ENCODE measurements at places on chromosomes 11 and 22.

GRCh38 chr11:111795334-111795985 is 29.3 kb upstream of the PPP2R1B start:
- DNase-seq = no peak

DNA sequence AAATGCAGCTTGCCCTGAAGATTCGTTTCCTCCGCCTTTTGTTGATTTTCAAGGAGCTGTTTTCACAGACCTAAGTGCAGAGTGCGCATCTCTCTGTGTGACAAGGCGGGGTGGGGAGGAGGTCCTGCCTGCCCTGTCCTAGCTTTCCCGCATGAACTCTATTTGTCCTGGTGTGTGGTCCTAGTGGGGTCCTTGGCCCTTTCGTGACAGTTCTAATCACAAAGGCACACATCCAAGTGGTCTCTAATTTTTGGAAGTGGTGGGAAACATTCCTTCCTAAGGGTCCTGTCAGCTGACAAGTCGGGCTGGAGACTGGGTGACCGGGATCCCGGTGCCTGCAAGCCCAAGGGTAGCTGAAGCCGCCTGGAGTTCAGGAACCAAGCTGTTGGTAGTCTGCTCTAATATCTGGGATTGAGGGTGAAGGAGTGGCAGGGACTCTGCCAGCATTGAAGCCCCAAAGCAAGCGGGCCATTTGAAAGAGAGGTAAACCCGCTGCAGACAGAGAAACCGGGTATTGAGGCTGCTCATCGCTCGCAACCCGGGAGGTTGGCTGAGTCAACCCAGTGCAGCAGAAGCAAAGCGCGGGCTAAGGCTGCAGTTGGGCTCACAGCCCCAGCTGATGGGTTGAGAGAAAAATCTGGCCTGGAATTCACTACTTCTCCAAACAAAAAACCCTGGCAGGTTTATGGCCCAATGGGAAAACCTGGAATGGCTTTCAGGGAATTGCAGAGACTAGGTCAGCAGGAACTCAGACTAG is 28.1 kb upstream of the FBXO3 start:
- DNase-seq = peak; percentile 96

DNA sequence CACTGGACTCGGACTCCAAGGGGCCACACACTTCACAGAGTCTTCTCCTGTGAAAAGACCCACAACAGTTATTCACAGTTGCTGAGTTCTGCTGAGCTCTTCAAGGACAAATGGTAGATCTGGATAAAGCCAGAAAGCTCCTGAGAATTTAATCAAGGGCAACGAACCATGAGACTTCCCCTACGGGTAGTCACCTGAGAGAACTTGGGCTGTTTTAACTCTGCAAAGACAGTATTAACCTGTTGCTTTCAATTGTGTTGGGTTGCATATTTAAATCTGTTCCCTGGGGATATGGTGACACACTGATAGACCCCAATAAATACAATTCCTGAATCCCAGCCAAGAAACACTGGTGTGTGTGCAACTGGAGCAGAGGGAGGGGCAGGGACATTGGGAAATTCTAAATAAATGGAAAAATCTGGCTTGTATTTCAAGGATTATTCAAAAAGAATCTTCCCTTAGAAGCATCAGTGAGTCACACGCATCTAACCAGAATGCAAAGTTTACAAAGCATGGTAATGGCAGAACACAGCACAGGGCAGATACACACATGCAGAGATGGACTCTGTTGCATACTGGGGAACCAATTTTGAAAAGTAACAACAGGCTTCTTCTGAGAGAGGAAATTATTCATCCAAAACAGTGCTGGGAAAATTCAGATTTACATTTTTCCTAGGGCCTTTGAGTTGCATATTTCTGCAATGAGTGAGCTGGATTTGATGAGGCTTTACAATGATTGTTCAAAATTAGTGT is 4.0 kb downstream of the KCNJ1 start:
- DNase-seq = no peak

DNA sequence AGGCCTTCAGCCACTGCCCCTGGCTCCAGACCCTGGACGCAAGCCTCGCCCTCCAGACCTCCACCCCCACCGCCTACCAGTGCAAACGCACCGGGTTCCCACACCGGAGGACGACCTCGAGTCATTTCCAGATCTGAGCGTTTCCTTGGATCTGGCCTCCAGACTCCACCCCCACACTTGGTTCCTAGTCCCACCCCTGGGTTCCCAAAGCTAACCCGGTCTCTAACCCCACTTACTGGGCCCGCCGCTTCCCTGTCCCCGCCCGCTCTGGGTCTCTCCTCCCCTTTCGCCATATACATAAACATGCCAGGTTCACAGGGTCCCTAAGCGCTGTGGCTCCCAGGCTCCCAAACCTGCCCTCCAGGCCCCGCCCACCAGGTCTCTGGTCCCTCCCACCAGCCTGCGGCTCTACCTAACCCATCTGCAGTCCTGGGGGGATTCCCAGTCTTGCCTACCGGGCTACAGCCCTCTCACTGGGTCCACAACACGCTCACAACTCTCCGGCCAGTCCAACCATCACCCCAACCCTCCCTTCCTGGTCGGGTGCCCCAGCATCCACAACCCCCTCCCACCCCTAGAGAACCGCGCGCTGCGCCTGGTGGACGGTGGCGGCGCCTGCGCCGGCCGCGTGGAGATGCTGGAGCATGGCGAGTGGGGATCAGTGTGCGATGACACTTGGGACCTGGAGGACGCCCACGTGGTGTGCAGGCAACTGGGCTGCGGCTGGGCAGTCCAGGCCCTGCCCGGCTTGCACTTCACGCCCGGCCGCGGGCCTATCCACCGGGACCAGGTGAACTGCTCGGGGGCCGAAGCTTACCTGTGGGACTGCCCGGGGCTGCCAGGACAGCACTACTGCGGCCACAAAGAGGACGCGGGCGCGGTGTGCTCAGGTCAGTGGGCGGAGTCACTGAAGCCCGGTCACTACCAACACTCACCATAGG is 36.7 kb downstream of the CD6 start:
- no peak for DNase-seq

DNA sequence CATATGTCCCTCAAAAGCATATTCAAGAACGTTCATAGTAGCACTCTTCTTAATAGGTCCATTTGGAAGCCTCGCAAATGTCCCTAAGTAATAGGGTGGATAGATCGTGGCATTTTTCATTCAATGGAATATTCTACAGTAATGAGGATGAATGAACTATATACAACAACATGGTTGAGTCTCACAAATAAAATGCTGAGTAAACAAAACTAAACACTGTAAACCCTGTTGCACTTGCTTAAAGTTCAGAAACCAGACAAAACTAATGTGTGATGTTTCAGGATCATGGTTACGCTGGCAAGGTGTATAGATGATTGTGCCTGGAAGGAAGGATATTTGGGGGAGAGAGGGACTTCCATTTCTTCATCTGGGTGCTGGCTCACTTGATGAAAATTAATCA is 90.4 kb upstream of the RASSF10 start:
- DNase-seq = no peak

DNA sequence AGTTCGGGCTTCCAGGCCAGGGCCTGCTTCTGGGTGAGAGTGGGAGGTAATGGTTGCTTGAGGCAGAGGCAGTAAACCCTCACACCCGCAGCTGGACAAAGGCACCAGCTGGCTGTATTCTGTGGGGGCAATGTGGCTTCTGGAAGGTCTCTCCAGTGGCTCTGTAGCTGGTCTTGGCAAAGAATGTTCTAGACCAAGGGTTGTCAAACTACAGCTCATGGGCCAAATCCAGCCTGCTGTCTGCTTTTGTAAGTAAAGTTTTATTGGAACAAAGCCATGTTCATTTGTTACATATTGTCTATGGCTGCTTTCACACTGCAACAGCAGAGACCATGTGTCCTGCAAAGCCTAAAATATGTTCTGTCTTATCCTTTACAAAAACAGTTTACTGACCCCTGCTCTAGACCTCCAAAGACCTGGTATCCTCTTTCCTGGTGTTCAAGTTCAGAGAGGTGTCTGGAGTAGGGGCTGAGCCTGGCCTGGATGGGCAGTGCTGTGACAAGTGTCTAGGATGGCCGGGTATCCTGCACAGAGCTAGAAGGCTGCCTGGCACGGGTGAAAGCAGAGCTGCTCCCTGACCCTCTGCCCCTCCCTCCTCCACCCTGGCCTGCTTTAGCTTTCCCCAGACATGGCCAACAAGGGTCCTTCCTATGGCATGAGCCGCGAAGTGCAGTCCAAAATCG is 3.4 kb downstream of the TAGLN start:
- DNase-seq = no peak

DNA sequence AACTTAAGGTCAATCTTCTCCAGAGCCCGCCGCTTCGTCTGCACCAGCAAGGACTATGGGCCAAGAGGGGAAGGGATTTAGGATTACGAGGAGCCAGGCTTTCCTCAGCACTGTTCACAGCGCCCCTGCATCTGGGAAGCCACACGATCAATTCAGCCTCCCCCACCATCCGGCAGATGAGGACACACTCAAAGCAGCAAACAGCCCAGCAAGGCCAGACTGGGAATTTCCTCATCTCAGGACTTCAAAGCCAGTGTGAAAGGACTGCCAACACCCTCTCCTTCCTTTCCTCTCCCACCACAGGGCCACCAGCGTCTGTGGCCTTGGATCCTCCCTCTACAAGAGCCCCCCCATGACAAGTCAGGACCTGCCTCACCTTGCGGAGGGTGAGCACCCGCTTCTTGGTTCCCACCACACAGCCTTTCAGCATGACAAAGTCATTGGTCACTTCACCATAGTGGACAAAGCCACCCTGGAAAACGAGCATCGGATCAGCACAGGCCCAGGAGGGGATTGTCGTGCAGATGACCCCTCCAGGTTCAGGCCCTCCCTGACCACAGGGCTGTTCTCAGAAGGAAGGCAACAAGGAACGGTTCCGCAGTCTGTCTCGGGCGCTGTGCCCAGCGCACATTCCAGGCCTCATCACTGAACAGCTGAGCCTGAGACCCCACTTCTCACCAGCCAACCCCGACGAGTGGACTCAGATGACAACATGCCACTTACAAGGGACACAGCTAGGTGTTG is 6.0 kb downstream of the RPL3 start:
- DNase-seq = no peak

DNA sequence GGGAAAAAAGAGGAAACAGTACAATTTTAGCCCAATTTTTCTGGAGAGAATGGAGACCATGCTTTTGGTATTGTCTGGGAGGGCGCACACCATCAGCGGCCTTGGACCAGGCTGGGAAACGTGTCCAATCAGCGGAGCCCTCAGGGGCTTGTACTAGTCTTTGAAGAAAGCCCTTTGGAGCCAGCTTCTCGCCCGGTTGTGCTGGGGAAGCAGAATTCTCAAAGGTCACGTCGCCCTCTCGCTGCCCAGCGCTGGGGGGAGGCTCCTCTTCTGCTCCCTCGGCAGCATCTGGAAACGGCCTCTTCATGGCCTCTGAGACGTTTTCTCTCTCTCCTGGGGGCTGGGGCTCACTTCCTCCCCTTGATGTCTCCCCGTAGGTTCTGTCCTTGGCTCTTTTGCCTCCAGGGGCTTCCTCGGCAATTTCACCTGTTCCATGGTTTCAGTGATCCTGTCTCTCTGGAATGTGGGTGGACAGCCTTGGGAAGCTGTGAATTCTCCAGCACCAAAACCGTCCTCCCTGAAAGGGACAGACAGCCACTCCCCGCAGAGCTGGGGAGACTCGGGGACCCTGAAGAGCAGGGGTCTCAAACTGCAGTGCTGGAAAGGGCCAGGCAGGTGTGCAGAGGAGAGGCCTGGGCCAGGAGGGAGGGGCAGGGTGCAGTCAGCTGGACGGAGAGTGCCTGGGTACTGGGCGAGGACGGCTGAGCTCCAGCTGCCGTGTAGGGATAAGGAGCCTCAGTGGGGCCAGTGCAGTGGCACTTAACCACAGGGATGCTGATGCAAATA is 80.2 kb downstream of the RPS6KA4 start:
- DNase-seq = peak; percentile 12

DNA sequence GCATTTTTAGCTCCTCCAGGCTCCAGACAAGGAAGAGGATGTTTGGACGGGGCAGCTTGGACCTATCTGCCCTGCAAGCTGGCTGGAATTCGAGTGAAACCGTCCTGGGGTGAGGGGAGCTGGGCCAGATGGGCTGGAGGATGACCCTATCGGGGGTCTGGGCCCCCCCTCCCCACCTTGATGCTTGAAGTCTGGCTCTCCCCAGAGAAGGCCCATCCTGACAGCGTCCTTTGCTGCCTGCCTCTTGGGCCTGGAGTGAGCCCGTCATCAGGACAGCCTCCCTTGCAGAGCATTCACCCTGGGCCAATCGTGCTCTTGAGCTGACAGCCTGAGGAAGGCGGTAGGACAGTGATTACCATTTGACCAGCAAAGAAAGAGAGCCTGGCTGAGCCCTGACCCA is 5.3 kb upstream of the PDGFB start:
- DNase-seq = no peak

DNA sequence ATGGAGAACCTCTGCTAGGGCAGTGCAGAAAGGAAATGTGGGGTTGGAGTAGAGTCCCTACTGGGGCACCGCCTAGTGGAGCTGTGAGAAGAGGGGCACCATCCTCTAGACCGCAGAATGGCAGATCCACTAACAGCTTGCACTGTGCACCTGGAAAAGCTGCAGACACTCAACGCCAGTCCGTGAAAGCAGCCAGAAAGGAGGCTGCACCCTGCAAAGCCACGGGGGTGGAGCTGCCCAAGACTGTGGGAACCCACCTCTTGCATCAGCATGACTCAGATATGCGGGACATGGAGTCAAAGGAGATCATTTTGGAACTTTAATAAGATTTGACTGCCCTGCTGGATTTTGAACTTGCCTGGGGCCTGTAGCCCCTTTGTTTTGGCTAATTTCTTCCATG is 8.7 kb downstream of the TSKU start:
- no peak for DNase-seq

DNA sequence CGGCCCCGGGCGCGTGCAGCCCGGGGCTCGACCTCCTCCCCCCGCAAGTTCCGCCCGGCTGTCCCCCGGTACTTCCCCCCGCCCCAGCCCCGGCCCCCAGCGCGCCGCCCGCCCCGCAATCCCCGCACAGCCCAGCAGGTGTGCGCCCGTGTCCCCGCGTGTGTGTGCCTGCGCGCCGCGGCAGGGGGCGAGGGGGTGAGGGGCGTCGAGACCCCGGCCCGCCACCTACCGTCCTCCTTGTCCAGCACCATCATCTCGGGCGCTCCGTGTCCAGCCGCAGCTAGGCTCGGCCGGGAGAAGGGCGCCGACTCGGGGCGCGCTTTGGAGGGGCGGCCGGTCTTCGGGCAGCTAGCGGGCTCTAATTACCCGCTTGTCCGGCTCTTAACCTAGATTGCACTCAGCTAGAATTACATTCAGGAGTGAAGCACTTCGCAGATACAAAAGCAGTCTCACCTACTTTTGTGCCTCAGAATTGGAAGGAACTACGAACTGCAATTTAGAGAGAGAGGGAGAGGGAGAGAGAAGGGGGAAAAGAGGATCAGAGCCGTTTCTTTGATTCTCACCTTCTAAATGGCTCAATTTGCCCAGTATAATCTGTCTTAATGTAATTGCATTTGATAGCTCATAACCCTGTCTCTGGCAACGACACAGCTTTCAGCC is 439 bp downstream of the LMO1 start:
- peak; percentile 82 for DNase-seq
